Skeletal muscle cell (primary cell): ENCODE measurements at places on chromosomes 2 and 18.

GRCh38 chr2:100321866-100322820, at the start of gene LONRF2:
Gene LONRF2 (minus strand): TSS chr2:100322501. CDS start chr2:100322093, 408 bp downstream.
- DNase-seq = no peak

GRCh38 chr2:73268830-73269685, 15.2 kb downstream of the FBXO41 start:
- DNase-seq = no peak

- no peak for DNase-seq
These were observed 112.4 kb upstream of the ID2 start for GRCh38 chr2:8569332-8569930.

GRCh38 chr2:98543214-98543613, 65.1 kb downstream of the COA5 start:
- no peak for DNase-seq

- DNase-seq = no peak
These were observed 184.6 kb upstream of the MEX3C start for GRCh38 chr18:51382081-51382480.

DNA sequence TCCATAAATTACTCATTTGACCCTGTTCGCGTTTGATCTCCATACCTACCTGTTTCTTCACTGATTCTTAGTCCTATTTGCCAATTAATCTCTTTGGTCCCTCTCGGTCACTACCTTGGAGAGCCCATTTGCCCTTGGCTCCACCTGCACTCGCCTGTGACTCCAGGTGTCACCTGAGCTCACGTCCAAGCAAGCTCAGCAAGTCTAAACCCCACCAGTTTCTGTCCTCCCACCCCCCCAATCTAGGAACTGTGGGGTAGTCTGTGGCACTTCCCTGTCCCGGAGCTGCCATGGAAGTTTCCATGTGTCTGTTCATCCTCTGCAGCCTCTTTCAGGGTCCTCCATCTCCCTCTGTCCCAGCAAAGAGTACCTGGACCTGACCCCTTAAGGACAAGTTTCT, 68.1 kb upstream of the BCL2L11 start:
- no peak for DNase-seq

DNA sequence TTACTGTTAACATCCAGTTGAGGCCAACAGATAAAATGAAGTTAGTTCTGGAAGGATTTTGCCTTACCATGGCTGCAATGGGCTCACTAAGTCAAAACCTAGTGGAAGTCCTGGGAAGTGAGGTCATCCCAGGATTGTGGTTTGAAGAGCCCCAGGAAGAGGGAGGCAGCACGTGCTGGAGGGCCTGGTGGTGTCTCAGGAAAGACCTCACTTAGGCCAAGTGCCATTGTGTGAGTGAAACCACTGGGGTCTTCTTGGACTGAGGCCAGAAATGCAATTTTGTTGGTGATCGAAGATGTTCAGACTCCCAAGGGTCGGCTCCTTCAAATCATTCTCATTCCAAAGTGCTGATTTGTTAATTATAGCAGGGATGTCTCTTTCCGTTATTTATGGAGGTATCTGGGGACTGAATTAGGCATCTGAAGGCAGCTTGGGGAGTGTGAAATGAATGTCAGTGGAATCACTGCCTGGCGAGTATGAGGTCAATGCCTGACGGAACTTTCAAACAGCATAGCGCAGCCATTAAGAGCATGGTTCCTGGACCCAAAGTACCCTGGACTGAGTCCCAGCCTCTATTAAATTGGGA, 60.0 kb downstream of the IL1R2 start:
- DNase-seq = no peak

DNA sequence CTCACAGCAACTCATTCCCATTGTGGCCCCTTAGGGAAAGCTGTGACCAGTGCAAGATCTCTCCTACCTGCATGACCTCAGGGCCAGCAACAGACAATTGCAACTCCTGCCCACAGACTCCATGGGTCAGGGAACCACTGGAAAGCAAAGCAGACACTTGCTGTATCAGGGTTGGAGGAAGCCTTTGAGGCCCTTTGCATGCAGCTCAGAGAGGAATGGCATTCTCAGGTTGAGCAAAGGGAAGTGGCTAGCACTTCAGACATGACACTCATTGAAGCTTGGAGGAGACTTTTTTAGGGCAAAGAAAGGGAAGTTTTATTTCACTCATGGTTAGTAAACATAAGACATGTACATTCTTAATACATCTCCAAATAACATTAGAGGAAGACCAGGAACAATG, 22.1 kb downstream of the IL1F10 start:
- DNase-seq = no peak

DNA sequence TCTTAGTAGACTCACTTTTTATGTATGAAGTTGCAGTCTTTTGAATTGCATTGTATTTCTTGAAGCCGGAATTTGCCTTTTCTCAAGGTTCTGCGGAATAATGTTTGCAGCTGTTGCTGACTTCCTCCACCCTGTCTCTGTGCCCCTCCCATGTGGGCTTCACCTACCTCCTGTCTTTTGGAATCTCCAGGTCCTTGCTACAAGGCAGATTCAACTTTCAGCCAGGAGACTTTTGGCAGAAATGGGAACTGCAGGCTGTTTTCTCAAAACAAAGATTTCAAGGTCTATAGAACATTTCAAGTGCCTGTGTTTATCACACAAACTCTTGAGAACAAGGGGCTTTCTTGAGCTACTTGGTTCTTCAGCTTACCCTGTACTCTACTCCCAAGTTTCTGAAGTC, 25.6 kb downstream of the ZNF236 start:
- DNase-seq = no peak

- DNase-seq = no peak
These were observed 561.1 kb upstream of the ZNF804A start for GRCh38 chr2:184037273-184037672.

DNA sequence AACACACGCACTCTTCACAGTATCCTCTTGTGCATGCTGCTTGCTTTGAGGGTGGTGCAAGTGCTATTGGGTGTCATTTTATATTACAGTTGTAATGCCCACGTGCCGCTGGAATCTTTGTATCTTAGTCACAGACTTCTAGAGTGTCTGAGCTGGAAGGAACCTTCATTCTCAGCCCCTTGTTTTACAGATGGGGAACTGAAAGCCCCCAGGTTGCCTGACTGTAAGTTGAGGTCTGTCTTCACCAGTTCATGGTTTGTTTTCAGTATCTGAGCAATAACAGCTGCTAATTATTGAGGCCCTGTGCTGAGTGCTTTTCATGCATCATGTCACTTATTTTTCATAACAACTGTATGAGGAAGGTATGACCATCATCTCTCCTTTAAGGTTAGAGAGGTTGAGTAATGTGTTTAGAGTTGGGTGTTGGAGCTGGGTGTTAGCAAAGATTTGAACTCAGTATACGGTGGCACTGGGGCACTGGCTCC, 77.0 kb downstream of the PRKCE start:
- no peak for DNase-seq

GRCh38 chr2:3624059-3624794, 29.3 kb downstream of the COLEC11 start:
- no peak for DNase-seq

GRCh38 chr2:120986898-120987650, 251.4 kb downstream of the GLI2 start:
- no peak for DNase-seq

GRCh38 chr2:181073896-181074295, 93.5 kb downstream of the UBE2E3 start:
- DNase-seq = no peak

GRCh38 chr2:20656561-20656960, 5.7 kb upstream of the HS1BP3 start:
- DNase-seq = no peak

- no peak for DNase-seq
These were observed 68.6 kb upstream of the GPC1 start for GRCh38 chr2:240366901-240367300.

DNA sequence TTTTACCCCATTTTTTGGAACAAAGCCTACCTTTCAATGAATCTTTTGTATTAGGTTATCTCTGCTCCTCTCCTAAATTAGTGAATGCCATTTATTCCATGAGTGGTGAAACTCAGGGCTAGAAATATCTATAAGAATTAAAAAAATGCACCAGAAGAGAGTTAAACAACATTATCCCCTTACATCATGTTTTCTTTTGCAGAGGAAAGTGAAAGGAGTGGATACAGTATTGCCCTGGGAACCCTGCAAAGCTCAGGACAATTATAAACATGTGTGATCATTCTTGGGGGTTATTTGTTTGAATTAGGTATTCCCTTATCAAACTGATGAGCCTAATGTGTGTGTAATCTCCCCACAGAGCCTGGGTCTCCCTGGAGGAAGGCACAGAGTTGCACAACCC, 559.2 kb downstream of the RNF144A start:
- no peak for DNase-seq

DNA sequence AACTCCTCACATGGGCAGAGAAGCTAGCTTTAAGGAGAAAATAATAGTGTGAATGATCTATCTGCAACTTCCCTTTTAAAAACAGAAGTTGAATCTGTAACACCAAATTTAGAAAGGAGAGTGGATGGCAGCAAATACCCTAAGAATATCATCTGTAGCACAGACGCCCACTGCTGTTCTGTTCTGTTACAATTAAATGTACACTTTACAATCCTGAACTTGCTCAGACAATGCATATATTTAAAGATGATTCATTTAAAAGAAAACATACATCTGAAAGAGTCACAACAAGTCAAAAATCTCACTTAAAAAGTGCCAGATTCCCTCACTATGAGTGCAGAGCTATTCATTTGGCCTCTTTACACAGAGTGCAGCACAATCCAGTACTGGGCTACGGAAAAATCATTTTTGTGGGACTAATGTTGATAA, 8.0 kb upstream of the SERTAD2 start:
- DNase-seq = no peak

DNA sequence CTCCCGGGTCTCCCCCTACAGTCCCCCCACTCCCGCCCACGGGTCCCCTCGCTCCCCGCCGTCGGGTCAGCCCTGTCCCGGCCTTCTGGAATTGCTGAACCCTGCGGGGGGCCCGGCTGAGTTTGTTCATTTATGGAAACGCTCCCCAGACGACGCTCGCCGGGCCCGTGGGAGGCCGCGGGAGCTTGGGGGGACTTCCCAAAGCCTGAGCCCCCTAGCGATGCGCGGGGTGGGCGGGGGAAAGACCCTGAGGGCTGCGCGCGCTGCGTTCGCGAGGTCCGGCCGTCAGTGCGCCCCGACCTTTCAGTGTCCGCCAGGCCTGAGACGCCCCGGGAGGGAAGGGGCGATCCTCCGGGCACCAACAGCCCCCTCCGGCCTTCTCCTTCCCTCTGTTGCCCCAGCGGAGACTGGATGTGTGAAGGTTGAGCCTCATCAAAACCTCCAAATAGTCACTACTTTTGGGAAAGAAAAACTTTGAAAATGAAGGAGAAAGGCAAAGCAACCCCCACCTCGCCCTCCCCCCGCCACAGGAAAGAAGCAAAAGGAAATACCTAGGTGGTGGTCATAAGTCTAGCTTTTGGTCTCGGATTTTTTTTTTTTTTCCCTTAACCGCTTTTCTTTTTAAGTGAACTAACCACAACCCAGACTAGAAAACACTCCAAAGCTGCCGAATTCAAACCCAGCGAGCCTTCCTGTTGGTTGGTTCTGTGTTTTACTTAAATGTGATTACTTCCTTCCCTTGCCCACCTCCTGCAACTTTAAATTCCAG, 509 bp upstream of the CYS1 start:
- DNase-seq = no peak

GRCh38 chr2:60252581-60253150, 300.8 kb downstream of the BCL11A start:
- no peak for DNase-seq

GRCh38 chr2:205276116-205276777, 406.1 kb upstream of the NRP2 start:
- DNase-seq = no peak

DNA sequence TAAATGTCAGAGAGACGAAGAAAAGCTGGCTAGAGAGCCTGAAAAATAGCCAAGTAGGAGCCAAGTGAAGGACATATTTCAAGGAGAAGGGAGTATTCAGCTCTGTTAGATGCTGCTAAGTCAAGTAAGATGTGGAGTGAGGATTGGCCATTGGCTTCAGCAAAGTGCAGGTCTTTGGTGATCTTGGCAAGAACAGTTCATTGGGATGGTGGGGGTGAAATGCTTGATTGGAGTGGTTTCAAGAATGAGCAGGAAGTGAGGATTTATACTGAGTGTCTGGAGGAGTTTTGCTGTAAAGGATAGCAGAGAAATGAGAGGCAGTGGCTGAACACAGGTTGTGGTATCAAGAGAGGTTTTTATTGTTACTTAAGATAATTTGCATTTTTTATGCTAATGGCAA, 139.7 kb downstream of the PRPF40A start:
- no peak for DNase-seq

DNA sequence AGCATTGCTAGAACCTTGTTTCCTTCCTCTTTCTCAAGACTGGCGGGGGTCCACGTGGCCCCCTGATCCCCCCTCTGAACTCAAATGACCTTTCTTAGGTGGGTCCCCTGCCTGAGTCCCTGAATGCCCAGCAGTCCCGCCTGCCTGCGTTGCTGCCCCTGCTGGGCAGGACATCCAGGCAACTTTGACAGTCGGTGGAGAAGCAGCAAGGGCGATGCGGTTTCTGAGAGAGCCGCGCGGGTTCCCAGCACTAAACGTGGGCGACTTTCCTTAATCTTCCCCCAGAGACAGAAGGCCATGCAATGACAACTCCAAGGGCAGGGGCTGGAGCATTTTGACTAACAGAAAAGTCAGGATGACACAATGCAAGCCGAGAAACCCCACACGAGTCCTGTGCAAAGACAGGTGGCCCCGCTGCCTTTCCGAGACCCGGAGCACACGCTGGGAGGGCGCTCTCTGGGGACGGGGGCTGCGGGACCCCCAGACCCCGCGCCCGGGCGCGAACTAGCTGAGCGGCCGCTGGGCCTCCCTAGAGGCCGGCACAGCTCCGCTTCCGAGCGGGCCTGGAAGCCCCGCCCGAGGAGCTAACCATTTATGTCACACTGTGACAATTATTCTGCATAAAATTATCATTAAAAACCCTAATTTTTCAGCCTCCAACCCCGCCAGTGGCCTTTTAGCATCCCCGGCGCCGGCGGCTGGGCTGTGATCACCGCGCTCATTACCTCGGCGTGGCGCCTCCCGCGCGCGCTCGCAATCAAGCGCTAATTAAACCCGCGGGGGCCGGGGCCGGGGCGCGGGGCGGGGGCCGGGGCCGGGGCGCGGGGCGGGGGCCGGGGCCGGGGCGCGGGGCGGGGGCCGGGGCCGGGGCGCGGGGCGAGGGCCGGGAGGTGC, 27.4 kb downstream of the ASB18 start:
- no peak for DNase-seq

- DNase-seq = no peak
These were observed 158.6 kb upstream of the SERTAD2 start for GRCh38 chr2:64812285-64812684.

DNA sequence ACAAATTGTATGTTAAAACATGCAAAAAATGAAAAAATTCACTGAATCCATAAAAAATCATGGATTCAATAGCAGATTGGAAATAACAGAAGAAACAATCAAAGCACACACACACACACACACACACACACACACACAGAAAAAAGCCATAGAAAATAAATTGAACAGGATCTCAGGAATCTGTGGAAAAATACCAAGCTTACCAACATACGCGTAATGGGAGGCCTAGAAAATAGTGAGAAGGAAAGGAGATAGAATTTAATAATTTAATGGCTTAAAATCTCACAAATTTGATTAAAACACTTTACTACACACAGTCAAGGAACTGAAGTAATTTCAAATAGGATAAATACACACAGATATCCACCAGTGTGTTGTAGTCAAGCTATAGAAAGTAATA, 1671.5 kb upstream of the PIK3C3 start:
- DNase-seq = no peak

- no peak for DNase-seq
These were observed 12.0 kb downstream of the ALPG start for GRCh38 chr2:232418466-232419244.
